ENCODE measurements at places on chromosomes 1 and 21.

DNA sequence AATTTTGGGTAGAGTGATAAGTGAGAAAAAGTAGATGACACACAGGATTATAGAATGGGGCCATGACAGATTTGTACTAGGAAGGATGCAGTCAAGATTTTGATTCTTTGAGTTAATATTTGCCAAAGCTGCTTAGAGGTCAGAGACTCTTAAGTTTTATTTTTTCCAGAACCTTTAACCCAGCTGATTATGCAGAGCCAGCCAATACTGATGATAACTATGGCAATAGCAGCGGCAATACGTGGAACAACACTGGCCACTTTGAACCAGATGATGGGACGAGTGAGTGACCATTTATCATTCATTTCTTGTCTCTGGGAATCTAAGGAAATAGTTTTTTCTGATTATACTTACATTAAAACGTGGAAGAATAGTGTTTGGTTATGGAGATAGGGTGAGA, 16.1 kb downstream of the UBAP2L start:
- no peak for DNase-seq

DNA sequence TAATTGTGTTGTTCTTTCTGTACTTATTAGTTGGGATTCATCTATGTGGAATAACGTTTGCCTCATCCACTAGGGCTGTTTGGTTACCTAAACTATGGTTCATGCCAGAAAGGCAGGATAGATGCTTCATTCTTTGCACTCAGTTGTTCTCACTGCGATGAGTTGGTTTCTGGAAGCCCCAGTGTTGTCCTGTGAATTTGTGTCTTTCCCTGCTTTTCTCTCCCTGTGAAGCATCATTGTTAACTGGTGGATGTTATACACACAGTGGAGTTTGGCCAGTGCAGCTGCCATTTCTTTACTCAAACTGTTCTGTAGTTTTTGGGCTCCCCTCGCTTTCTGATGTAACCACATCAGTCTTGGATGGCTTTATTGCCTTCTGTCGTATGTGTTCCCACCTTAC, 143.6 kb upstream of the COL6A1 start:
- DNase-seq: no peak

DNA sequence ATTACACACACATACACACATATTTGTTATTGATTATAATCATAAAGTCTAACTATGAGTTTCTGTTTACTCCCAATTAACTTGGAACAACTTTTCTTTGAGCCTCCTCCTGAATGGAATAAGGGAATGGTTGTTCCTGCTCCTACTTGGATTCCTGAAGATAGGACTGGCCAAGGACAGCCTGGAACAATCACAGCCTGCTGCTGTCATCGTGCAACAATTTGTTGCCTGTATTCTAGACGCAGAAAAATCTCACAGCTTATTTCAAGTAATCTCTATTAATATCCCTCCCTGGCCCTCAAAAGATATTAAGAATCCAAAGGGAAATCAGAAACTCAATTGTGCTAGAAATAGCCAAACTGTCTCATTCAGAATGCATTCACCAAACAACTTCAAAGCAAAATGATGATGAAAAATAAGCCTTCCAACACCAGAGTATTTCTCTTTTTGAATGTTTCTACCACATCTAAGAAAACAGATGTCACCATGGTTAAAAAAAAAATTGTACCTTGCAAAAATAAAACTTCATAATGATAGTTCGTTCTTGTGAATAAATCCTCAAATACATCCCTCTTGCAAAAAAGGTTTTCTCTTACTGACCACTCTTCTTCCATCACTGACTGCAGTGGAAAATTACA, 30.9 kb downstream of the RCAN1 start:
- no peak for DNase-seq

DNA sequence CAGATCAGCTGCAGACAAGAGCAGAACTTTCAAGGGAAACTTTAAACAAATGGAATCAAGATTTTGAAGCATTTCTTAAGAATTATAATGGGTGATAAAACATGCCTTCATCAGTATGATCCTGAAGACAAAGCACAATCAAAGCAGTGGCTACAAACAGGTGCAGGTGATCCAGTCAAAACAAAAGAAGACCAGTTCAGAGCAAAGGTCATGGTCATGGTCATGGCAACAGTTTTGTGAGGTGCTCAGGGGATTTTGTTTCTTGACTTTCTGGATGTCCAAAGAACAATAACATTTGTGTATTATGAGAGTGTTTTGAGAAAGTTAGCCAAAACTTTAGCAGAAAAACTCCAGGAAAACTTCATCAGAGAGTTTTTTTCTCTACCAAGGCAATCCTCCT, 681.7 kb upstream of the PTBP2 start:
- DNase-seq: no peak

GRCh38 chr21:34357889-34358288, 5.9 kb upstream of the KCNE2 start:
- DNase-seq: no peak

- DNase-seq: no peak
Observed at GRCh38 chr1:50505427-50505826, 82.2 kb upstream of the DMRTA2 start.

DNA sequence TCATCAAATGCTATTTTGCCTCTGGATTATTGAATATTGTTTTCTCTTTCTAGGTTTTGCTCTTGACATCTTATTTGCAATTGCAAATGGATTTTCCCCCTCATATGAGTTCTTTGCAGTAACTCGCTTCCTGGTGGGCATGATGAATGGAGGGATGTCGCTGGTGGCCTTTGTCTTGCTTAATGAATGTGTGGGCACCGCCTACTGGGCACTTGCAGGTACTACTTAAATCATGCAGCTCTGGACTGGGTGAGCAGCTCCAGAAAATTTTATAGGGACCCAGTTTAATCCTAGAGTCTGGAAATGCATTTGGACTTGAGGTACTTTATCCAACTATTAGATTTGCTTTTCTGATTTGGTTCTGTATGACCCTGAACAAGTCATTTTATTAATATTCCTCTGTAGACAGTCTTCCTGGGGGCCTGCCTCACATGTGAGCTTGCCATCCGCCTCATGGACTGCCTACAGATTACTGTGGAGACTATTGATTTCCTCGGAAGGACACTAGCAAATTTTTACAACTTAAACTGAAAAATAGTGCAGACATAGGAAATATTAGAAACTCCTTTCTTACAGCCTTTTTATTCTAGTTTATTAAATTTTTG, 44.5 kb downstream of the SLC22A15 start:
- peak; percentile 1 for DNase-seq

GRCh38 chr1:246724731-246725095, 504 bp downstream of the SCCPDH start:
- DNase-seq: no peak

DNA sequence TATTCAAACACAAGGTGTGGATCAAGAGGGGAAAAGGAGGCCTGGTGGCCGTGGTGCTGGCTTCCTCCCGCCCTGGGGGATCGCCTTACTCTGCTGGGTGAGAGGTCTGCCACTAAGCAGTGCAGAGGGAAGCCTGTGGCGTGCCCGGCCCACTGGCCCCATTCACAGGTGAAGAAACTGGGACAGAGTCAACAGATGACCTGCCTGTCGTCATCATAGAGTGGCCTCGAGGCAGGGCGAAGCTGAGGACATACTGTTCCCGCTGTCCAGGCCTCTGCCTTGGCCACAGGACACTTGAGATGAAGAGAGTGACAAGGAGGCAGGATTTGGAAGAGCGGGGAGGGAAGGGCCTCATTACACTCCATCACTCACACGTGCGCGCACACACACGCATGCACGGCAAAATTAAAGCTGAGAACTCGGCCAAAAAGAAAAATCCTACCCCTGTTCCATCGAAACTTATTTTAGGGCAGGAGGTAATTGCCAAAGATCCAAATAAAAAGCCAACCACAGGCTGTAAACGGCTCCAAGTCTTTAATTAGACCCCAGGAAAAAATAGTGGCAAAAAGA, 50.5 kb downstream of the CASZ1 start:
- DNase-seq: no peak

DNA sequence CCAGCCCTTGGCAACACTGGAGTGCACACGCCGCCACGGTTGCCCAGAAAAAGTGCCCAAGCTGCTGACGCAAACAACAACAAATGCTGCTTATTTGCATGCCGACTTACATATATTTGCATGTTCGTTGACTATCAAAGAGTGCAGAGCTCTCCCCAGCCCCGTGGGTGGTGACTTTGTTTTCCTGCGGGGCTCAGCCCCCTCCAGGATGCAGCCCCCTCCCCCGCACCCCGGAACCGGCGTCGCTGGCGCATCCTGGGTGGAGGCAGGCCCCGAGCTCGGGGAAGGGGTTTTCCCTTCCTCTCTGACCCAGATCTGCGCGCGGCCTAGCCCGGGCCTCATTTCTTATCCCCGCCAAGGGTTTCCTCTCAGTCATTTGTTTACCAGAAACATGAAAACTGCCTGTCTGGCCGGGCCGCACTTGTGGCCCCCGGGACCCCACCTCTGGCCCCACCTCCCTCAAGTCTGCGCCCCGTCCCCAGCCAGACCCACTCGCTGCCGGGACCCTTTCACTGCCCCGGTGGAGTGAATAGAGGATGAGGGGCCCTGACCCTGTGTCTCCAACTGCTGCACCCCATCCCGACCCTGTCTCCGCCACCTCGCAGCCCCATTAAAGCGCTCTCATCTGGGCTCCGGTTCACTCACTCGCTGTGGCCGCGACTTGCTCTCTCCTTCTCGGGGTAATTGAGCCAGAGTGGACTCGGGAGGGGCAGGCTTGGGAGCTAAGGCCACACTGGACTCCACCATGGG, 5.5 kb downstream of the TNFRSF25 start:
- DNase-seq: peak; percentile 50

GRCh38 chr1:19385221-19385620, 73.1 kb downstream of the SLC66A1 start:
- no peak for DNase-seq

DNA sequence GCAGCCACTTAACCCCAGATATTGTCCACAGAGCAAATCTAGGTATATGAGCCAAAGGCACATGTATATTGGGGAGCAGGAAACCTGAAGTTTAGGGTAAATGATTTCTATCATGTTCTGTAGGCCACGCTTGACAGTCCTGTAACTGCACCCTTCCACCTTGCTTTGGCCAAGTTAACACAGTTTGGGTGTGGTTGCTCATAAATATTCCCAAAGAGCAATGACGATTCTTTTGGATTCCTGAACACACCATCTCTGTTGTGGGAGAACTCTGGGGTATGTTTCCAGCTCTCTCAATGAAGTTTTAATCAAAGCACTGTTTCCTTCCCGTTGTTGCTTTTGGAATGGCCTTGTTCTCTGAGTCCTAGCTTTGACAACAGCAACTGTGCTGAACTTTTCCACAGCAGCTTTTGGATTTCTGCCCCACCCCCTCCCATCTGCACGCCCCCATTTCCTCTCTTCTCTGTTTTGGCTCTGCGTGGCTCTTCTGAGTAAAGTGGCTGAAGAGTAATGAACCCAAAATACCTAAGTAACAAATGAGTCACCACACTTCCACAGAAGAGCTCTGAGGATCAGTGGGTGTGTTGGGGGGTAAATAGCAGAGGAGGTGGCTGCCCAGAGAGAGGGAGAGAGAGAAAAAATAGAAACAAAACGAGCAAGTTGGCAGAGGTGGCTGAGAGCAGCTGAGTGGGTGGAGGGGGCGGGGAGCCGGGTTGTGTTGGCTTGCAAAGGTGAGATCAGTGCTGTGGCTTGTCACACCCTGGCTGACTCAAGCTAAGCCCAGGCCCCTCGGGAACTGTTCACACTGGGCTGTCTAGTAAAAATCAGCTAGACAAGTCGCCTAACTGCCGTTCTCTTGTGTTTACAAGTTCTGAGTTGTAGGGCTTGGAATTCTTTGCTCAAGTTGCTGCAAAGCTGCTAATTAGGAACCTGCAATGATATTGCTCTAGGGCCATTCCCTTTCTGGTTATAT, 26.9 kb upstream of the RAP1A start:
- peak; percentile 84 for DNase-seq

All from stimulated activated CD8-positive, alpha-beta memory T cell treated with anti-CD3 and anti-CD28 coated beads, Interleukin-15, amount 100 ng/mL, for 24 hours (primary cell).